Posterior vena cava (tissue), 2 donors: ENCODE measurements at places on chromosomes 12 and 14.

GRCh38 chr12:131921866-131922769, 7.0 kb upstream of the PUS1 start:
- no peak for DNase-seq

DNA sequence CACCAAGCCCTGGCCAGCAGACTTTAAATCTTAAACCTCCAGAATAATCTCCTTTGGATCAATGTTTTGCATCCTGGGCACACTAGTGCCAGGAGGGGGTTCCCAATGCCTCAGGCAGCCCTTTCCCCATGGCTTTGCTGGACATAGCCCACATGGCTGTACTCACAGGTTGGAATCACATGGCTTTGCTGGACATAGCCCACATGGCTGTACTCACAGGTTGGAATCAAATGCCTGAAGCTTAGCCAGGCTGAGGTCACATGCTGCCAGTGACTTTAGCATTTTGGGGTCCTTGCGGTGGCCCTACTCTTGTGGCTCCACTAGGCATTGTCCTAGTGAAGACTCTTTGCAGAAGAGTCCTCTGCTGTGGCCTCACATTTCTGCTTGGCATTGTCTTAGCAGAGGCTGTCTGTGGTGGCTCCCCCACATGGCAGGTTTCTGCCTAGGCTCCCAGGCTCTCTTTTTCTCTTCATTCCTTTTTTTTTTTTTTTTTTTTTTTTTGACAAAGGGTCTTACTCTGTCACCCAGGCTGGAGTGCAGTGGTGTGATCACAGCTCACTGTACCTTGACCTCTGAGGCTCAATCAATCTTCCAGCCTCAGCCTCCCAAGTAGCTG, 13.0 kb downstream of the FLVCR2 start:
- no peak for DNase-seq

- no peak for DNase-seq
Measured at GRCh38 chr12:4909410-4909733, 333 bp upstream of the KCNA1 start.

DNA sequence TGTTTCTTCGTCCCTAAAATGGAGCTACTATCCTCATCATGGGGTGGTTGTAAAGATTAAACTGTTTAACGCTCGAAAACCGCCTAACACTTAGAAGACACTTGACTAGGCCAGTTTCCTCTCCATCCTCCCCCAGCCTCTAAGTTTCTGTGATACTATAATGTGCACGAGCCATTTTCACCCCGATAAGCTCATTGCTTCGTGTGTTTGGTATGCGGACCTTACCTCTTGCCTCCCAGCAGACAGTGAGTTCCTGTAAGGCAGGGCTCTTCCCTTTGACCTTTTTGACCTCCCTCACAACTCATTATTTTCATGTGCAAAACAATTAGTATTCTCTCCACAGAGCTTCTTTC, 499 bp upstream of the GXYLT1 start:
- DNase-seq = no peak

- no peak for DNase-seq
Measured at GRCh38 chr12:10331642-10332239, 24.1 kb downstream of the KLRD1 start.

DNA sequence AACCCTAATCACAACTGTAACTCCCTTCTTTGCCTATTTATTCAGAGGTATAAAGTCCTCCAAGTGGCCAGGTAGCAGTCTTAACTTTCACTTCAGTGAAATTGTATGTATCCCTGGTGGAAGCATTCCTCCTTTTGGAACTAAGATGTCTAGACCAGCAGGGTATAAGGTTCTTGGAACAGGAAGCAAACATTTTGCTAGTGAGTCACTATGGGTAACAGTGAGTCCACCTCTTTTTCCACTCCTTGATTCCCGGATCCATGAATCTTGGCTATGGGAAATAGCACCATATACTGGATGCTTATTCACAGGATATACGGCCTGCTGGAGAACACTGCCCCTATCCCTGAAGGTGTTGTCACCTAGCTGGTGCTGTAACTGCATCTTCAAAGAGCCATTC, 80.2 kb downstream of the KCNA5 start:
- no peak for DNase-seq

- no peak for DNase-seq
Measured at GRCh38 chr12:115386946-115387345, 703.0 kb upstream of the TBX3 start.

GRCh38 chr12:112169966-112170365, 44.6 kb downstream of the TRAFD1 start:
- peak; percentile 66 for DNase-seq

- DNase-seq = no peak
Measured at GRCh38 chr12:64746663-64747062, 12.5 kb downstream of the GNS start.

GRCh38 chr14:61147831-61148549, 133.1 kb downstream of the TMEM30B start:
- no peak for DNase-seq

DNA sequence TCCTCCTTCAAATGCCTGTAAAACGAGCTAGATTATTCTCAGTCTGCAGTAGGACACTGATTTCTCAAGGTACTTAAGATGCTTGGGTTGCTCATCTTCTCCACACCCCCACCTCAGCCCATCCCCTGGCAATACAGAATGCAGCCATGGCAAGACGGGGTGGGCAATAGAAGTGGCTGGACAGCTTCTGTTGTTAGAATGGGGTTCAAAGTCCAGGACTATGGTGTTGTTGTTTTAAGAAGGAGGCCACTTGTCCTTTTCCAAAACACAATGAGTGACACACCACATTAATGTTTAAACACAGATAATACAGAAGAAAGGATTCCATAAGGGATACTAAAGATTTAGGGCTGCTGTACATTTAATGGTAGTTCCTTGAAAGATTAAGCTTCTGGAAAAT, 188.9 kb upstream of the BCL2L14 start:
- DNase-seq = no peak

DNA sequence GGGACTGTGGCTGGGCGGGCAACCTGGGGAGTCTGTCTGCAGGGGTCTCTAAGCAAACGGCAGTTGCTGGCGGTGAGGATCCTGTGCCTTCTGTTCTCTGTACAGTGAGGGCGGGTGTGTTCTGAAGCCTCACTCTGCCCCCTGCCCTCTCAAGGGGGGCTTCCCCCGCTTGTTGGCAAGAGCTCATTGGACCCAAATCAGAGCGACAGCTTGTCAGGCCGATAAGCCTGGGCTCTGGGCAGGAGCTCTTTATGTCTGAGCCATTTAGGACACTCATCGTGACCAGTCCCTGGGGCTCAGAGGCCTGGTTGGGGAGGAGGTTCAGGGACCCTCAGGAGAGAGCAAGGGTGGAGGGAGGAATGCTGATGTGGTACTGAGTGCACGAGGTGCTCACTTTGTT, 136.0 kb downstream of the TSPAN9 start:
- DNase-seq = no peak

GRCh38 chr12:64395739-64396138, 5.2 kb upstream of the C12orf56 start:
- DNase-seq = no peak

DNA sequence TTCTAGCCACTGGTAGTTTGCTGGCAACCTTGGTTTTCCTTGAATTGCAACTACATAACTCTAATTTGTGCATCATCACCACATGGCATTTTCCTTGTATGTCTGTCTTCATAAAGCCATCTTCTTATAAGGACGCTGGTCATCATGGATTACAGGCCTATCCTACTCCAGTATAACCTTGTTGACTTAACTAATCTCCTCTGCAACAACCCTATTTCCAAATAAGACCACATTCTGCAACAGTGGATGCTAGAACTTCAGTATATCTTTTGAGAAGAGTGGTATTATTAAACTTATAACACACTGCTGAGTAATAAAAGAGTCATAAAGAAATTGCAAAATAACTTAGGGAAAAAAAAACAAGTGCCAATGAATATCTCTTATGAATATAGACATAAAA, 511.8 kb upstream of the FOXG1 start:
- no peak for DNase-seq

GRCh38 chr14:24958271-24958670, 91.7 kb downstream of the STXBP6 start:
- DNase-seq = no peak

GRCh38 chr14:103091041-103091882, 3.3 kb upstream of the EXOC3L4 start:
- DNase-seq = no peak

DNA sequence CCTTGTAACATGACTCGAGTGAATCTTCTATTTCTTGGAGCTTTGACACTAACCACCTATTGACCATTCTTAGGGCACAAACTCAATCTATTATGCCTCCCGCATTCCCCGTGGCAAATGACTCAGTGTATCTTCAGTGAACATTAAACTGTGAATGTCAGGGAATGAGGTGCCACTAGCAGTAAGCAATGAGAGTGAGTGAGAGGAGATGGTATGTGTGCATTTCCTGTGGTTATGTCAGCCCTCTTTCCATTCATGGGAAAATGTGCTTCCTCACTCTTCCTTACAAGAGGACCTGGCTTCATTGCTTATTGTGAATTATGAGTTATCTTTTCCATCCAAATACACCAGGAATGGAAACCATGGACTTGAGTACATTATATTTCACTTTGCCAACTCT, 229.2 kb downstream of the EMP1 start:
- DNase-seq = no peak
